ENCODE measurements at places on chromosomes 2 and 18.

DNA sequence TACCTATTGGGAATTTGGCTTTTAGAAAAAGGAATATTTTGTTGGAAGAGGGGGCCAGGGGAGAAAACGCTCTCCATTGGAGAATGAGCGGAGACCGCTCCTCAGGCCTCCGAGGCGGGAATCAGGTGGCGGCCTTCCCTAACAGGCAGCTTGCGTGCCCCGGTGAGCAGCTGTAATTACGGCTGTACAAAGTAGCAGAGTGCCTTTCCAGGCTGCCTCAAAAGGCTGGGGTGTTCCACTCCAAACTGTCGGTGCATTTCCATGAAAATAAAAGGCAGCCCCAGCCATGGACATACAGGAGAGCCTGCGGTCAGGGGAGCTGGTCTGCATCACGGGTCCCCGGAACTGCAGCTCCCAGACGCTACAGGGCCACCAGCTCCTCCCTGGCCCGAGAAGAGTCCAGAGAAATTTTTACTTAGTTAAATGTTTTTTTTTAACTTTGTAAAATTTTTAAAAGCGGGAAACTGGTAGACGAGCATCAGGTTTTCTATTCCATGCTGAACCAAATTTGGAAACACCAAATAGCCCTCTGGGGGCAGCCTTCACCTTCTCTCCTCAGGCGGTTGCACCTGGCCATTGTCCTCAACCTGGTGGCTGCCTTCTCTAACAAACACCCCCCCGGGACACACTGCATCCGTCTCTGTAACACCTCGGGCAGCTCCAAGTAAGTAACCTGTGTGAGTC is 209.3 kb upstream of the SALL3 start:
- peak; percentile 72 for DNase-seq

DNA sequence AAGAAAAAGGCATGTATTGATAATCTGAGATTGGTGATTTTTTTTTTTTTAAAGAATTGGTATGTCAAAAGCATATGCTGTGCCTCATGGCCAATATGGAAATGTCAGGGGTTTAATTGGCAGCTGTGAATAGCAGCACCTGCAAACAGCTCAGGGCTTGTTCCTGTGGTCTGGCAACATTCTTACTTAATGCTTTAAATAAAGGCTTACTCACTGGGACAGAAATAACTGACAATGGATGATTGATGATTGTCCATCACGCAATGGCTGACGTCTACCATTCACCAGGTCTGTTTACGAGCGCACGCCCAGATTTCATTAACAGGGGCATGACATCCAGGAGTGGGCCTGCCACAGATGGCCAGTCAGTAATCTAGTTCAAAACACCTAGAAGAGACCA is 66.7 kb downstream of the ETAA1 start:
- peak; percentile 43 for DNase-seq

DNA sequence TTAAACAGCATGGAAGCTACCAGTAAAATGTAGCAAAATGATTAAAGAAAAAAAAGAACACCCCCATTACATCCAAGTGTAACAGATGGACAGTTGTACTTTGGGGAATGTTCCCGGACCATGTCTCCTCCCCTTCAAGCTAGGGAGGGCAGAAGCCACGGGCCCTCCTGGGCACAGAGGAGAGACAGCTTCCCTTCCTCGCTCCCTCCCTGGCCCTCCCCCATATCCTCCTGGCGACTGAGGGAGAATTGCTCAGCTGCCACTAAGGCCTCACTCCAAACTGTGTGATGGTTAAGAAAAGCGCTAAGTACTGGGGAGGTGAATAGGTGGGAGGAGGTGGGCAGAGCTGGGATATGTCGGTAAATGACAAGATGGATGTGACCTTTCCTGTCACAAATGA is 358.0 kb downstream of the HRH4 start:
- DNase-seq, result no peak

DNA sequence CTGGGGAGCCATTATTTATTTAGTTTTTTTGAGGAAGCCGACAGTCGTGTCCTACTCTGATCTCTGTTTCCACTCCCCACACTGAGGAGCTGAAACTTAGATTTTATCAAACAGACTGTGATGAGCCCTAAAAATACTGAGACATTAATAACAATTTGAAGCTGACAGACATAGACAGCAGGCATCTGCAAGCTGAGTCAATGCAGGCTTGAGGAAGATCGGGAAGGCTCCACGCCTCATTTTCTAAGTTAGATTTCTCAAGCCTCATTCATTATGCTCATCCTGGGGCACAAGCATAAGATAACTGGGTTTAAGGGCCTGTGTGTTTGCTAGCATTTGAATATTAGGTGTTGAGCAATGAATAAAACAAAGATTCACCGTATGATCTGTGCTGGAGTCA is 26.3 kb downstream of the EFR3B start:
- no peak for DNase-seq

DNA sequence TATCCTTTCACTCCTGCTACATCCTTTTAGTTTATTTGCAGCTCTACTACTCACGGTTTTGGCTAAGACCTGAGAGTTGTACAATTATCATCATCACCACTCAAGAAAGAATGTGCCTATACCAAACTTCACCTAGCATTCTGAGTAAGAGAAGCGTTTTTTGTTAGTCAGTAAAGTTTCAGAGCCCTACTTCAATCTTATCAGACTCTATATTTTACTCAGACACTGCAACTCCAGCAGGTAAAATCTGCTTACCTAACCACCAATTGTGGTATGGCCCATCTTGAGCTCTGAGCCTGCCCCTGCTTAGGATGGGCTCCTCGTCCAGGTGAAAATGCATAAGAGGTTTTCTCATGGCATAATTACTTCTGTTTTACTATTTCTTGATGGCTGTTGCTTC is 37.1 kb downstream of the ICOS start:
- no peak for DNase-seq

DNA sequence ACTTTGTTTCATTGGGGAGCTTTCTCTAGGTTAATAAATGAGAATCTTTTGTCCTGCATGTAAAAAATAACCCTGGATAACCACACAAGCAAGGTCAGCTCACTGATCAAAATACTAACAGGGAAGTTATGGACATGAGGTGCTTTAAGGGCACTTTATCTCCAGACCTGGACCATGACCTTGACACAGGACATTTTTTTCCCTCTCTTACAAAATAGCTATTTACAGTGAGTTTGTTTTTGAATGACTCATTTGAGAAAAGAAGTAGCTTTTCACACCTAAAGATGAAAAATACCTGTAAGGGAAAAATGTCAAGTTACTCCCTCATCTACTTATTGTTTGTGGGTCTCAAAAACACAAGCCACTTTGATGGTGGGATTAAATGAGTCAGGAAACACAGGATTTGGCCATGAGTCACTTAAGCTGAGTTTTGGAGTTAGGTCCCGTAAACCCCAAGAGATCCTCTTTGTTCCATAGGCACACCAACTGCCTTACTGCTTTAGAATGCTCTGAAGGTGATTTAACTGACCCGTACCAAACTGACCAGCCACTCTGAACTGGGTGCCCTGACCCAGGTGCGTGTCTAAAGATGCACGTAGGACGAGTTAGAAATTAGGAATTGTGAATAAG is 479.3 kb upstream of the NXPH2 start:
- DNase-seq, result no peak

GRCh38 chr2:197216361-197216979 is 94.1 kb downstream of the ANKRD44 start:
- no peak for DNase-seq

GRCh38 chr2:111072220-111072871 is 48.4 kb upstream of the BCL2L11 start:
- DNase-seq, result no peak

- no peak for DNase-seq
Observed at GRCh38 chr2:197445746-197446145, 7.6 kb upstream of the COQ10B start.

GRCh38 chr2:17915811-17916518 is 37.5 kb downstream of the KCNS3 start:
- DNase-seq, result no peak

GRCh38 chr2:198825534-198825933 is 632.2 kb downstream of the SATB2 start:
- no peak for DNase-seq

- DNase-seq, result no peak
Observed at GRCh38 chr2:226839951-226840350, 4.1 kb downstream of the RHBDD1 start.

- no peak for DNase-seq
Observed at GRCh38 chr18:59909289-59910036, 9.7 kb downstream of the PMAIP1 start.

DNA sequence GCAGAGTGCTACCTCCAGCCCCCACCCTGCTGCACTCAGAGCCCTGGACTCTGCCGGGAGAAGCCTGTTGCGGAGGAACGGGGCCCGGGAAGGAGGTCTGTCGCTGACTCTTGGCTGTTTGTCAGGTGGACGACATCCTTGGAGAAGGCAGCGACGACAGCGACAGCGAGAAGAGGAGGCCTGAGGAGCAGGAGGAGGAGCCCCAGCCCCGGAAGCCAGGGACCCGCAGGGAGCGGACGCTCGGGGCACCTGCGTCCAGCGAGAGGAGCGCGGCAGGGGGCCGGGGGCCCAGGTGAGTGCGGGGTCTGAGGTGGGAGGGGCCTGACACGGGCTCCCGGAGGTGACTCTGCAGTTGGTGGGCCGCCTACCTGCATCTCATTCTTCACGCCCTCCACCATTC is 56.6 kb downstream of the CTDP1 start:
- no peak for DNase-seq

DNA sequence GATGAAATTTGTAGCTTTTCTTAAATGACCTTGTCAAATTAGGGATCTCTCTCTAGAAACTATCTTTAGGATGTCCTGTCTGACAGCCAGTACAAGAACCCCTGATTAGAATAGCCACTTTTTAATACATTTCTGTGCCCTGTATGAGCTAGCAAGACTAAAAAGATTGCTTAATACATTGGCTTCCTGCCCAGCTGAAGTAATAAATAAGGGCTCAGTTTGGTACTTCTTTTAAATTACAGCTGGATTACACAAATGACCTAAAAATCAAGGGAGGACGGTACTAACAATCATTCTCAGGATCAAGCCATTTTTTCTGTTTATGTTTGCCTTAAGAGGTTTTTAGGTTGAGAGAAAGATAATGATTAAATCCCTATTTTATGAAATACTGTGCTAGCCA is 11.6 kb upstream of the OLA1 start:
- no peak for DNase-seq

- no peak for DNase-seq
Observed at GRCh38 chr2:8486141-8486540, 195.7 kb upstream of the ID2 start.

GRCh38 chr2:217650229-217650628 is 352.6 kb downstream of the TNS1 start:
- no peak for DNase-seq

DNA sequence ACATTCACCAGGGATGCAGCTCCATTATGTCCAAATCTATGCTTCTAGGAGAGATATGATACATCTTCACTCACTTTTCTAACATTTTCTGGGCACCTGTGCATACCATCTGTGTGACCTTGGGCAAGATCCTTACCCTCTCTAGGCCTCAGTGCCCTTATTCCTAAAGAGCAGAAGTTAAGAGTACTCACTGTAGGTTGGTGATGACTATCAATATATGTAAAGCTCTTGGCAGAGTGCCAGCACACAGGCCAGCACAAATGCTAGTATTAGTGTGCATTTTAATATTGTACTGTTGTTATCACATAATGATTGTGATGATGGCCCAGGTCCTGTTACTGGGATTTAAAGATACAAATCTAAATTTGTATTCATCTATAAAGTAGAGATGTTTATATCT is 199.2 kb downstream of the RAD51AP2 start:
- DNase-seq, result no peak

DNA sequence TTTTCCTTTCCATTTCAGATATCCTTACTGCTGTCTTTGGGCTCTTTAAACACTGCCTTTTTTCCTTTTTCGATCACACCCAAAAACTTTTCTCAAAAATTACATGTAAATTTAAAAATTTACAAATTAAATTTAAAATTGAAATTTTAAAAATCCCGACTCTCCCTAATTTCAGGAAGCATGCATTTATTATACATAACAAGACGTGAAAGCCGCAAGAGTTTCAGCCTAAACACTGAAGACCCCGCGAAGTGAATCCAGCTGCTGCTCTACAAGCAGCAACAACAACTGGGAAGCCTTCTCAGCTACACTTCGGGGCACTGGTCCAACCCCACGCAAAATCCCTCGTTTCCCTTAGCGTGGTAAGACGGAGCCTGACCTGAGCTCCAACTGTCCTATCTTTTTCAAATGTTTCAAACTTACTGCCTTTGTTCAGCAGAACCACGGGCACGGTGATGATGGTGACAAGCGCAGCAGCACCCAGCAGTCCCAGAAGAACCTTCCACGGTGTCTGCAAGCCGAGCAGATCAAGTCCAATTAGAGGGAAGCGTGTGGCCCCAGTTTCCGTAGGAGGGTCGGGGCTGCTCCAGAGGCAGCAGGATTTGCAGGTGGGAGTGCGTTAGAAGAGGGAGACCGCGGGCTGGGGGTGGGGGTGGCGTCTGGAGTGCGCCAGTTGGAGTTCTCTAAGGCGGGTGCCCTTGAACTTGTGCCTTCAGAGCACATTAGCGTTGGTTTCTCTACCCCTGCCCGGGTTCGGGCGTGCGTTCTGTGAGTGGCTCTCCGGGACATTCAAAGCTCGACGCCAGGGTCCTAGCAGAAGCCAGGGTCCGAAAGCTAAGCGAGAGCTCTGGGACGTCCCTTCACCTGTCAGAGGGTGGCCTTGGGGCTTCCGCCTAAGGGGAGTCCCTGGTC is 783 bp downstream of the DPP4 start:
- DNase-seq, result no peak

DNA sequence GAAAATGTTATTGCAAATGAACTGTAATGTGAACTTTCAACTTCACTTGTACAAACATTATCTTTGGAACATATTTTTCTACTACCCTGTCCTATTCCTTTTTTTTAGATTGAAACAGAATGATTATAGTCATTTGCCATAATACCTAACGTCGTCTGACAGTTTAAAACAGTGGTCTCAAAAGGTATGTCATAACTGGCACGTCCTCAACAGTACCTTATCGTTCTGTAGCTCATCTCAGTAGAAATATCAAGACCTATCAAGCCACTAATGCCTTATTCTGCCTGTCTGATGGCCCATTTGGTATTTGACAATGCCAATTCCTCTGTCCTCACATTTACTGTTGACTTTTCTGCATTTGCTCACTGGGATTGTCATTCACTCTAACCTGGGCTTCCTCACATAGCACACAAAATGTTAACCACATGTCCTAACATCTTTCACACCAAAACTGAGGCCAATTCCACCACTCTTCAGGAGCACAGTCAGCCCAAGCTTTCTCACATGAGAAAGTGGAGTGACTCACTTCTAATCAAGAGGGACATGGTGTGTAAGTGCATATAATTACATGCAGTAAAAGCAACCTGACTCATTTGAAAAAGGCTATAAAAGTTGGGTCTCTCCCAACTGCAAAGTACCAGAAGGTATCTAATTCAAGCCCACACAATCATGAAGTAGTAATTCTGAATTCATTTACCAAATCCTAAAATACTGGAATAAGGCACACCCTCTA is 34.8 kb downstream of the DNER start:
- no peak for DNase-seq
